CD4-positive, alpha-beta T cell (primary cell): ENCODE measurements at places on chromosomes 1 and 21.

DNA sequence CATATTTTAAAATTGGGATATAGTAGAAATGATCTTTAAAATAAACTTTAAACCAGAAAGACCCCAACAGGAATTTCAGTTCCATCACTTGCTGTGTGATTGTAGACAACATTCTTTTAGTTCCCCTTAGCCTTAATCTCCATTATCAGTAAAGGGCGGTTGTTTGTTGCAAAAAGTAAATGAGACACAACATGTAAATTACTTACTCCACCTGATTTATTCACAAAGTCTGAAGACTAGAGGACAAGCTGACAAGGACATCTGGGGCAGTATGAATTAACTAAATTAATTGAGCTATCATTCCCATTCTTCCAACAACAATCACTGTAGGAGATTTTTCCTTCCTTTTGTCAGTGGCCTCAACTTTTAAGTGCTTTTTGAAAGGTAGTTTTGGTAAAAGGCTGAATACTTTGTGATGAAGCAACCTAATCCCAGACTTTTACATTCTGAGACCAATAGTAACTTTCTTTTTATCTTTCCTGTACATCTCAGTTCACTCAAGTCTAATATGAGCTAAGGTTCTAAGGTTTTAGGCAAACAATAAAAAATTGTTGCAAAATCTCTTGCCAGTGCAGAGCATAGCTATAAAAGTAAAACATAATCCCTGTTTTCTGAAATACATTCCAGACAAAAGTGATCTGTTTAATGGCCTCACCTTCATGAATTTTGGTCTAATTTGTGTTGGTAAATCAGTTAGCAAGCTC, 6.2 kb downstream of the SLC19A2 start:
- DNase-seq, result no peak

GRCh38 chr1:236638945-236639344, 34.6 kb upstream of the HEATR1 start:
- DNase-seq, result no peak

DNA sequence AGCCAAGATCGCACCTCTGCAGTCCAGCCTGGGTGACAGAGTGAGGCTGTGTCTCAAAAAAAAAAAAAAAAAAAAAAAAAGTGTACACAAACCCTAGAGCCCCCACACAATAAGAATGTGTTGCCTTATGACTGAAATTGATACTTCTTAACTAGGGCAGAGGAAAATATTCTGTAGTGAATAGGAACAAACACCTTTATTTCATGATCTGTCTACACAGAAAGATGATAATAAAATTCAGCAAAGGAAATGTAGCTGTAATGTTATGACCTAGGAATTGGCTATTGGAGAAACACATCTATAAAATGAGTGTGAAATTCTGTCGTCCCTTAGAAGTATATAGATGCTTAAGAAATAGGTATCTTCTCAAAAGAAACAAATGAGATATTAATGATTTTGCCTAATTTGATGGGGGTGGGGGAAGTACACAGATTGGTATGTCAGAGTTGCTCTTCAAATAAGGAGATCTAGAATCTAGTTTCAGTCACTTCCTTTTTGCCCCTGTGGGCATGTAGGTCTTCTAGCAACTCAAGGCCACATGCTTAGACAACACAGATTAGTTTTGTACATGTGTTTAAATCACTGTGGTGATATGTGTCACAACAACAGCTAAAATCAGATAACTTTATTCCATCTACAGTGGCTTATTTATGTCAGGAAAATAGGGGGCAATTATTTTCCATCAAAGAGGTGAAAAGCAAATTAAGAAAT, 10.7 kb upstream of the GPR25 start:
- DNase-seq, result no peak

- no peak for DNase-seq
Measured at GRCh38 chr1:3060127-3060526, 8.9 kb upstream of the PRDM16 start.

DNA sequence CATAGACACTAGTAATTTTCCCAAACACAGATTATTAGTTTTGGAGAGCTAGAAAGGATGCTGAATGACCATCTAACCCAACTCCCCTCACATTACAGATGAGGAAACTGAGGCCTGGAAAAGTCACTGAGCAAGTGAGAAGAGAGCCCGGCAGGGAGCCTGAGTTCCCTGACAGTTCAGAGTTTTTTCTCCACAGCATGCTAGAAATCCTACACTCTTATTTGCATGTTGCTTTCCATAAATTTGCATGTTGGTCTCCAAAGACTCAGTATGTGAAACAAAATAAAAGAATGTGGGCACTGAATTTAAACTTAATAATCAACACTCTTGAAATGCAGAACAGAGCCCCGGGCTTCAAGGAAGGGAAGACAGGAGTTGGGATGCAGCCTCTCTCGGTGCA, 132.3 kb downstream of the CCDC185 start:
- no peak for DNase-seq
